ENCODE measurements at places on chromosomes 16 and 17.
A peak's percentile ranks its signal among the peaks of the same experiment; 100 is the strongest.

- DNase-seq: no peak
Observed at GRCh38 chr16:57413301-57413730, 8.7 kb downstream of the CCL17 start.

- no peak for DNase-seq
Observed at GRCh38 chr16:8885674-8886592, 3.8 kb downstream of the LITAFD start.

DNA sequence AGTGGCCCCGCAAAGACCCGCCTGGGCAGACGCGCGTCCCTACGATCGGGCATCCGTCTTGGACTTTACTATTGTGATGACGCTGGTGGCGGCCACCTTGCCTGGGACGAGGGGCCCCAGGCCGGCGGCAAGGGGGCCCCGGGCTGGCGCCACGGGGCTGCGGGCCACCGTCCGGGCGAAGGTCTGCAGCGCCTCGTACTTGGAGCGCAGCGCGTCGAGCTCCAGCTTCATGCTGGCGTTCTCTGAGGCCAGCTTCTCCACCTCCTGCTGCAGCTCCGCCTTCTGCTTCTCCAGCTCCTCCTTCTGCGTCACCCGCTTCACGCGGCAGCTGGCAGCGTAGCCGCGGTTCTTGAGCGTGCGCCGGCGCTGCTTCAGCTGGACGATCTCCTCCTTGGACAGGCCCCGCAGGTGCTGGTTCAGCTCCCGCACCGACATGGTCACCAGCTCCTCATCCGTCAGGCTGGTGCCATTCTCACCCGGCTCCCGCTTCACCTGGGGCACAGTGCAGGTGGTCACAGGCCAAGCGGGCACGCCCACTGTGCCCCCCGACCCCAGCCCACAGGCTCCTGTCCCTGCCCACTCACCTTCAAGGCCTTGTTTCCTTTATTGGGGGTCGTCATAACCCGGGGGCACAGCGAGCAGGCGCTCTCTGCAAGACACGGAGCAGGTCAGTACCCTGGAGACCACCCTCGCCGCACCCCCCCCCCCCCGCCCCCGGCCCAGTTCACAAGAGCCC lies 4.8 kb upstream of the SIRT7 start:
- DNase-seq: no peak

DNA sequence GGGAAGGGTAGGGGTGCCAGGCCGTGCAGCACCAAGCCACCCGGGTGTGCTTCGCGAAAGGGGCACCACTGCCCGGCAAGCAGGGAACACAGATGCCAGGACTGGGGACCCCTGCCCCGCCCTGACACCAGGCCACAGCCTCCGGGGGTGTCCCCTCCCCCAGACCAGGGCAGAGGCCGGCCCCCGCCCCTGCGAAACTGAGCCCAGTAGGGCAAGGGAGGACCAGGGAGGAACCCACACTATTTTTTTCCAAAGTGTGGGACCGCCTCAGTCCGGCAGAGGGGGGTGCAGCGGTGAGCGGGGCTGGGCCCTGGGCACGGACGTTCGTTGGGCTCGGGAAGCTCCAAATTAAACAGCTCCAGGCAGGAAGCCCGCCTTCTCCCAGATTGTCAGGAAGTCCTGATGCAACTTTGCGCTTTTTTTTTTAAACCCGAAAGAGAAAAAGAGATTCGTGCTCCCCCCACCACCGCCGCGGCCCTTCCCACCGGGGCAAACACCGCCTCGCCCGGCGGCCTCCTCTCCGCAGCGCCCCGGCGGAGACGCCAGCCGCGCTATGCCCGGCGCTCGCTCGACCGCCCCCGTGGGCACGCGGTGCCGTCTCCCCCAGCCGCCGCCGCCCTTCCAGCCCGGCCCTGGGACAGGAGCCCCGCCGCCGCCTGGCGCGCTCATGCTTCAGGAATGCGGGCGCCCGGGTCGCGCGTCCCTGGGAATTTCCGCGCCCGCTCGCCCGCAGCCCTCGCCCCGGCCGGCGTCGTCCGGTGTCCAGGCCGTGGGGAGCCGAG lies 755 bp downstream of the PIEZO1 start:
- DNase-seq: no peak

DNA sequence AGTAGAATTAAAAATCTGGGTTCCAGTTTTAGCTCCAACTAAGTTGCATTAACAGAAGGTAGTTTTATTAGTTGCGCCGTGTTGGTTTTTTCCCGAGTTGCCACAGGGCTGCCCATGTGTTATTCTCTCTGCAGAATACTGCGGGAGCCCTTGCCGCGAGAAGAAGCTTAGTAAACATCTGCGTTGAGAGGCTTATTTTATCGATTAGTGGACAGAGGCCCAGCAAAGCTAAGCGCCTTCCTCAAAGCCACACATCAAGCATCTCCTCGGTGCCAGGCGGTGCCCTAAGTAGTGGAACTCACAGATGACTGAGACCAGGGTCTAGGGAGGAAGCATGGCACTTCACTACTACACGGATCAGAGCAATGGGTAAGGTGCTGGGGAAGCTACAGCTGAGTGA lies 212.3 kb upstream of the IRX5 start:
- no peak for DNase-seq

DNA sequence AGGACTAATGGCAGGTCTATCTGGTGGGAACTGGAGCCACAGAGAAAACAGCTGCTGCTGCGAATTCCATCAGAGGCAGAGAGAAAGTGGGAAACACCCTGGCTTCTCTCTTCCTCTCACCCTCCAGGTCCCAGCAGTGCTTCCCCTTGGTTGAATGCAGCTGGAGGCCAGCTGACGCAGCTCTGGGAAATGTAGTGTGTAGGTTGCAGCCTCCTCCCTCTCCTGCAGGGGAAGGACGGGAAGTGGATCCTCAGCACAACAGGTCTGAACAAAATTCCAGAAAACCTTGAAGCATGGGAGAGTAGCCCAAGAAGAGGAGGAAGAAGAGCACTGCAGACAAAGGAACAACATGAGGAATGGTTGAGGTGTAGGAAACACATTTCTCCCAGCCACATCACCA lies 67.8 kb upstream of the MMP2 start:
- DNase-seq: no peak

- DNase-seq: no peak
Observed at GRCh38 chr17:57506774-57507127, 238.3 kb downstream of the CCDC182 start.

DNA sequence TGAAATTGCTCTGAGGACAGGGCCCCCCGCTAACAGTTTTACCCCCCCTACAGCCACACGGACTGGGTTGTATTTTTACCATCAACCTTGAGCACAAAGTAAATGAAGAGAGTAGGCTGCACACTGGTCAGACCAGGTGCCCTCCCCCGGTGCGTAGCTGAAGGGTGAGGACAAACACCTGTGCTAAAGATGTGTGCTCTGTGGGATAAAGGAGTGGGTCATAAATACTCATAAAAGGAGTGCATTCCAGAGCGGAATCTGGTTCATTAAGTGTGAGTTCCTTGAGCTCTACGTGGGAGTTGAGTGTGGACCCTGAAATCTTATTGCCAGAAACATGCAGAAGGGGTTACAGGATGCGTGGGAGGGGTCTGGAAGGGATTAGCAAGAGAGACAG lies 217.0 kb downstream of the CCDC182 start:
- DNase-seq: peak; percentile 50
